Naive B cell (primary cell): ENCODE measurements at places on chromosomes 11 and 22.
A peak's percentile ranks its signal among the peaks of the same experiment; 100 is the strongest.

DNA sequence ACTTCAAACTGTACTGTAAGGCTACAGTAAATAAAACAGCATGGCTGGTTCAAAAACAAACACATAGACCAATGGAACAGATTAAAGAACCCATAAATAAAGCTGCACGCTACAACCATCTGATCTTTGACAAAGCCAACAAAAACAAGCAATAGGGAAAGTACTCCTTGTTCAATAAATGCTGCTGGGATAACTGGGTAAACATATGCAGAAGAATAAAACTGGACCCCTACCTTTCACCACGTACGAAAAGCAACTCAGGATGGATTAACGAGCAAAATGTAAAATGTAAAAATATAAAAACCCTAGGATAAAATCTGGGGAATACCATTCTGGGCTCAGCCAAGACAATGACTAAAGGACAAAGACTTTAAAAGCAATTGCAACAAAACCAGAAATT lies 201.8 kb upstream of the PGR start:
- DNase-seq: no peak

GRCh38 chr22:40606306-40606705 lies 30.2 kb downstream of the MRTFA start:
- DNase-seq: no peak

DNA sequence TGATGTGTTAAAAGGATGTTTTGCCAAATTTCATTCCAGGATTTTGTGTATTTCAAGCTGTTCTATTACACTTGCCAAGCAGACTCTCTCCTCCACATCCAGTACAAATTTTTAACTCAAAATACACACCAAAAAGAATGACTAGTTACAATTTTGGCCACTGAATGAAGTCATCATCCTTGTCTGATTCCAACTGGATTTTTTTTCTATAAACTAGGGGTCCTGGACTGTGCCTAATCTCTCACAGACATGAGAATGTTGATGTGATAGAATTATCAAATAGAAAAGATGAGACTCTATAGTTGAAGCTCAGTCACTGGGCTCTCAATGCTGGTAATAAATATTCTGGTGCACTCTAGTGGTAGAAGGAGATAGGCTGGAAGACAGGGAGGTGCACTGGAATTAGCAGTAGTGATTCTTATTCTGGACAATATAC lies 85.8 kb downstream of the FANCF start:
- no peak for DNase-seq

DNA sequence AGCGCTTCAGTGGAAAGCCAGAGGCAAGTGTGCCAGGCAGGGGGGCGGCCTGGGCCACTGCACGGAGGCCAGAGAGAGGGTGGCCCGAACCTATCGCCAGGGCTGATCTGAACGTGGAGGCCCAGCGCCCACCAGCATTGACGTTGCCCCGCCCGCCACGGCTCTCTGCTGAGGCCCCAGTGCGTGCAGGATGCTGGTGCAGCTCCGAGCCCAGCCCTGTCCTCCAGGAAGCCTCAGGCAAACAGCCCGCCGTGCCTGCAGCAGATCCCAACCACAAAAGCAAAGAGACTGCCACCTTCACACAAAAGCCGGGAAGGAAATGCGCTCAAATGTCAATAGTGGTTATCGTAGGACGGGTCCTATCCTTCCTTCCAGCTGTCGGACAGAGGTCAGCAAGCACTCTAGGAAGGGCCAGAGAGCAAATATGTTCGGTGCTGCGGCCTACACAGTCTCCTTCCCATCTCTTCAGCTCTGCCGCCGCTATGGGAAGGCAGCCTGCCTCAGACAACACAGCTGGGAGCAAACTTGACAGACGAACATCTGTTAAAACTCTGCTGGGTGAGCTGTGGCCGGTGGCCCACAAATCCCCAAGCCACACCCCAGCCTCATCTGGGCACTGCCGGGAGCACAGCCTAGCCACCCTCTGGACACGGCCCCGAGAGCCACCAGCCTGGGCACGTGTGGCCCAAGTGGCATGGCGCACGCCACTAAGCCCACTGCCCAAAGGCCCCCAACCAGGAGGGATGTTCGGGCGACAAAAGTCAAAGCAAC lies 146.2 kb downstream of the CRYBB2 start:
- DNase-seq: no peak

- no peak for DNase-seq
These were observed 37.1 kb upstream of the PPP6R3 start for GRCh38 chr11:68423481-68423880.

- DNase-seq: peak; percentile 35
These were observed 49.2 kb downstream of the DBX1 start for GRCh38 chr11:20110908-20111669.

GRCh38 chr22:43783777-43784176 lies 28.3 kb downstream of the EFCAB6 start:
- no peak for DNase-seq

DNA sequence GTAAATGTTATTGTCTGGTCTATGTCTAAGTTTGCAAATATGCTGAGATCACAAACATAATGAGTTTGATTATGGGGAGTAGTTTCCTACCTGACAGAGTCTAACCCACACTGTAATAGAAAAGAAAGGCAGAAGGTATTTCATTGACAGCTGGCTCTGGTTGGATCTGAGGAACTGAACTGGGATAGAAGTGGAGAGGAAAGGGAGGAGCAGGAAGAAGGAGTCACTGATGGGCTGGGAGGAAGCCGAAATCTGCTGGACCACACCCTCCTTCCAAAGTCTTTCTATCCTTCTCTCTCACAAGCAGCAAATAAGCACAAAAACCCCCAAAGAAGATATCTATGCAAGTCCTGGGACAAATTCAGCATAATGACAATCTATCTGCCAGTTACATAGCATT lies 11.7 kb downstream of the BLID start:
- DNase-seq: no peak

- DNase-seq: no peak
These were observed 1.6 kb downstream of the C11orf87 start for GRCh38 chr11:109423466-109424190.

DNA sequence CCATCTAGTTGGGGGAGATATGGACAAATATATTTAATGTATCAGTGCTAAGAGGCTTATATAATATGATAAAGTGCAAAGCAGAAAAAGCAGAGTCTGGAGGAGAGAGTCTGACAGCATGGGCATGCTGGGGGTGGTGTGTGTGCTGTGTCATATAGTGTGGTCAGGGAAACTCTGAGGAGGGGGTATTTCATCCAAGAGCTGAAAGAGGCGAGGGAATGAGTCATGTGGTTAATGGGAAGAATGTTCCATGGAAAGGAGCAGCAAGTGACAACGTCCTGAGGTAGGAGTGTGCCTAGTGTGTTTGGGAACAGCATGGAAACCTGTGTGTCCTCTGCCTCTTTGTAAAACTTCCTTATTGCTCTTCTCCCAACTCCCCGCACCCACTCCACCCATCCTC lies 38.0 kb downstream of the EIF3F start:
- no peak for DNase-seq

- no peak for DNase-seq
These were observed 21.4 kb upstream of the ABCC8 start for GRCh38 chr11:17498058-17498457.

DNA sequence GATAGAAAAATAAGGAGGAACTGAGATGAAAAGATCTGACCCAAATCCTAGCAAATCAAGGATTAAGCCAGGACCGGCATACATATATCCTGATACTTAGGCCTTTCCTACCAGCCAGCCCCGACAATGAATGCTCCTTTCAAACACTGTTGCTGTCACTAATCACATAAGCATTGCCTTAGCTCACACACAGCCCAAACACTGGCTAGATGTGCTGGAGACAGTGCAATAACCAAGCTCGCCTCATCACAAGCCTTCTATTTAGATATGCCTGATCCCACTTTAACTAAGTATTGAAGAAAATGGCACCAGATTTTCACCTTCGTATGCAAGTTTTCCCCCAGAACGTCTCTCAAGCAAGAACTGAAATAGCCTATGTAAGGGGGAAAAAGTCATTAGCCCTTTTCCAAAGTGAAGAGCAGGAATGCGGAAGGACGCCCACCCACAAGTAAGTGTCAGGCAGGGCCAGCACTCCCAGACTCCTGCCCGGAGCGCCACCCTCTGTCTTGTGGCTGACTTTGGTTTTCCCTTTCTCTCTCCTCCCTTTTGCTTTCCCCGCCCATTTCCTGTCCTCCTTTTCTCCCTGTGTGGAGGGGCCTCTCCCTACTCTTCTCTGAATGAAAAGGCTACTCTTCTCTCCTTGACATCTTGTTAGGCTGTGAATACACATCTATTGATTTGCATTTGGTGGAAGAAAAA lies 8.9 kb upstream of the OPCML start:
- no peak for DNase-seq

DNA sequence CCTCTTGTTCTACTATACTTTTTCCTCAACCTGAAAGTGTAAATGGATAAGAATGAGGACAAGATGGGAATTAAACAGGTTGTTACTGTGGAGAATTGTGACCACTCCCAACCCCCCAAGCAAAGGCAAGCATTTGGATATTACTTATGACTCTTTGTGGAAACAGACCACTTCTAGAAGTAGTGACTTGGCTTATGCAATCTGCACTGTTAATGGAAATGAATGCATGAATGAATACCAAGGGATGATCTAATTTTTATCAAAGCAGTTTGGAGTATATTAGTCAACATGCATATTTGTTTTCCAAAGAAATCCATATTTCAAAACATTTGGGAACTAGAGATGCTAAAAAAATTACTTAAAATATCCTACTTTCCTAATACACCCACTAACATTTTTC lies 35.3 kb downstream of the AMOTL1 start:
- no peak for DNase-seq

DNA sequence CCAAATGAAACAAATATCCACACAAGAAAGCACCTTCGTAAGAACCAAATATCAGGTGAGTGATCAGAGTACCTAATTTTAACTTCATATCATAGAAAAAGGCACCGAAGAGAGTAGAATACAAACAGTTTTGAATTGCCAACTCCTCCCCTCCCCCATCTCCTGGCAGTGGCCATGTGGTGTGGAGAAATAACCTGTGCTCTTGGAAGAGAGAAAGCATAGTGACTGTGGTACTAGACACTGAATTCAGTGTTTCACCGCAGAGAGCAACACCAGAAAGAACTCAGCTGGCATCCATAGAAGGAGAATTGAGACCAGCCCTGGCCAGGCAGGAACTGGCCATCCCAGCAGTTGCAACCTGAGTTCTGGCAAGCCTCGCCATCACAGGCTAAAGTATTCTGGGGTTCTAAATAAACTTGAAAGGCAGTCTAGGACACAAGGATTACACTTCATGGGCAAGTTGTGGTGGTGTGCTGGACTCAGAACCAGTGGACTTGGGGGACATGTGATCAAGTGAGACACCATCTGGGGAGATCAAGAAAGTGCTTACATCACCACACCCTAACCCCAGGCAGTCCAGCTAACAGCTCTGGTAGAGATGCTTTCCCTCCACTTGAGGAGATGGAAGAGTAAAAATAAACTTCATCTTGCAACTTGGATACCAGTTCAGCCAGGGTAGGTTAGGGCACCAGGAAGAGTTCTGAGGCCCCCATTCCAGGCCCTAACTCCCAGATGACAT lies 1003.2 kb downstream of the NTM start:
- DNase-seq: no peak
